ENCODE measurements at places on chromosomes 6 and 20. TPM values are rescaled to one million over a fixed set of nuclear protein-coding genes. Genes with fewer than 3 reads are reported as not detected.
A peak's percentile ranks its signal among the peaks of the same experiment; 100 is the strongest.

- no peak for DNase-seq
Measured at GRCh38 chr6:94953867-94954631, 623.3 kb upstream of the MANEA start.

GRCh38 chr6:151695156-151695555 lies 112.3 kb upstream of the ESR1 start:
- no peak for DNase-seq

DNA sequence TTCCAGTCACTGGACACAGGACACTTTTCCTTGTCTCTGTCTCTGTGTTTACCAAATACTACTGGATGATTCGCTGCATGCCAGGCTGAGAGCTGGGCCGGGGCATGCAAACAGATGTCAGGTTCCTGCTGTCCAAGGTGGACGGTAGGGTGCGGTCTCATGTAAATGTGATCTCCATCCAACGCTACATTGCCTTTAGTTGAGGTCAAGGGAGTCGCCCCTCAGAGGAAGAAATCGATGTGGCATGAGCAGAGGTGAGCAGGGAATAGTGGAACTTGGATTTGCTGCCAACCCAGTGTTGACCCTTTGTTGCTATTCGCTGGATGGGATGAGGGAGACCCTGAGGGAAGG lies 9.8 kb upstream of the TOX2 start:
- no peak for DNase-seq

DNA sequence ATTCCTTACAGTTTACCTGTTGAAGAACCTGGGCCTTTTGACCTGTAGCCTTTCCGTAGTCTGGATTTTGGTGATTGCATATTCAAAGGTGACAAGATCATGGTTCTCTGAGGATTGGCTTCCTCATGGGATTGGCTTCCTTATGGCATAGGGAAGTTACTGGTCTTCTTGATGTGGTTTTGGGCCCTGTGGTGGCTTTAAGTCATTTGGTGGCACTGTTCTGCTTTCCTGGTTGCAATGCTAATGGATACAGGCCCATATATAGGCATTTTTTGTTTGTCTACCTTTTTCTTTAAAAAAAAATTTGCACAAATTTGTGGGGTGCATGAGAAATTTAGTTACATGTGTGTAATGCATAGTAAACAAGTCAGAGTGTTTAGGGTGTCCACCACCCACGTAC lies 185.7 kb downstream of the CDKAL1 start:
- no peak for DNase-seq

DNA sequence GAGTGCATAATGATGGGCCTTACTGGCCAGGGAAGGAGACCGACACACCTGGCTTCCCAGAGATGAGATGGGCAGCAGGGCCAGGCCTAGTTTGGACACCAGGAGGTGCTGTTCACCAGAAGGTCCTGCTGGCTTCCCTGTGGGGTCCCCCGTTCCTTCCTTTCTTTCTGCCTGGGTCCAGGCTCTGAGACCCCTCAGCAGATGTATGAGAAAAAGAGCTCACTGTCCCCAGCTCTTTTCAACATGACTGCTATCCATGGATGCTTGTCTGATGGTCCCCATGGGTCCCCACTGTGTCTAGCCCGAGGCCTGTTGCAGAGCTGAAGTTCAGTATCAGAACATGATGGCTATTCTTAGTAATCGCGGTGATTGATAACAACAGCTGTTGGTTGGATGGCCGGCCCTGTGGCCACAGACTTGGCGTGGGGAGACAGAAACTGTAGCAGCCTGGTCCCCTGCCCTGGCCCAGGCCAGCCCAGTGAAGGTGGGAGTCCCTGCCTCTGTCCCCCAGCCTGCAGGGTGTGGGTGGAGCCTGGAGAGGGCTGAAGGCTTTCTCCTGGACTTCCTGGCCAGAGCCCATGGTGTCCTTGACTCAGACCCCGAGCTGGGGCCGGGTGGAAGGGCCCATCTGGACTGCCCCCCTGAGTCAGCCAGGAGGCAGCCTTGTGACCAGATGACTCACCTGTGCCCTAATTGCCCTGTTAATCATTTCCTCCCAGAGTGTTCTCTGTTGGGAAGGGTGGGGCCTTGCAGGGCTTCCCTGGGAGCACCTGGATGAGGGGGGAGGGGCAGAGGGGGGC lies 9.9 kb upstream of the BAK1 start:
- no peak for DNase-seq

DNA sequence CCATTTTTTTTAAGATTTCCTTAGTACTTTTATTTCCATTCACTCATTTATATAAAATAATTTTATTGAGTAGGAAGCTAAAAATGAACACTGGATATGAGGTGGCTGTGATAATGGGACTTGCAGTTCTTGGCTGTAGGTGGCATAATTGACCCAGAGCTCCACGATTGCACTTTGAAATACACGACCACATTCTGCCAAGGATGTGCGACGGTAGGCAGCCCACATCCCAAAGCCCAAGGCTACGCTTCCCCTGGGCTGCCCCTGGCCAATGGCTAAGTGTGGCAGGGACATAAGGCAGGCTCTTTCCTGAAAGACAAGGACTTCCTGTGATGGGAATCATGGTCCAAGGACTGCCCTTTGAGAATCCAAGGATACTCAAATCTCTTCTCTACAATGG lies 43.7 kb upstream of the ADTRP start:
- DNase-seq = no peak

DNA sequence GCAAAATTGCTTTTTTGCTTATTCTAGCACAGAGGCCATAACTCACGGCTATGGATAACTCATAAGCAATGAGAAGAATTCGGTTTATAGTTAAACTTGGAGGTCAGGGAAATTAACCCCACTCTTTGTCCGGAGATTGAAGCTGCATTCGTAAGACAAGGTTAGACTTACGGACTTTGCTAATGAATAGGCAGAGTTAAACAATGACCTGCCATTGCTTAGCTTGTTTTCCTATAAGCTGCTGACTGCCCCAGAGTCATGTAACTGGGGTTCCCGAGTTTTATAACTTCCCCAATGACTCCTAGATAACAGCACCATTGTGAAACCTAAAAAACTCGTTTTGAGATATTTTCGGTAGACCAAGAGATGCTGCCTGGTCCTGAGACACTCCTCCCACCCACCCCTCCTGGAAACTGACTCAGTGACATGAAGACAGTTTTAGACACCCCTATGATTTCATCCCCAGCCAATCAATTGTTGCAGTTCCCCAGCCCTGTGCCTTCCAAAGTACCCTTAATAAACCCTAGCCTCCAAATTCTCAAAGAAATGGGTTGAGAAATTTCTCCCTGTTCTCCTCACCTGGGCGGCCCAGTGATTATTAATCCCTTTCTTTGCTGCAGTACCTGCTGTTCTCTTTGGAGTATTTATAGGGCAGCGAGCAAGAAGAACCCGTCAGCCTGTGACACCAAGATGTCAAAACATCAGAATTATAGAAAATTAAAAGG lies 33.1 kb upstream of the MCUR1 start:
- no peak for DNase-seq

- DNase-seq = no peak
Measured at GRCh38 chr6:151110576-151110905, 129.2 kb upstream of the AKAP12 start.

- DNase-seq = no peak
Measured at GRCh38 chr6:24195836-24196597, 70.0 kb downstream of the NRSN1 start.

DNA sequence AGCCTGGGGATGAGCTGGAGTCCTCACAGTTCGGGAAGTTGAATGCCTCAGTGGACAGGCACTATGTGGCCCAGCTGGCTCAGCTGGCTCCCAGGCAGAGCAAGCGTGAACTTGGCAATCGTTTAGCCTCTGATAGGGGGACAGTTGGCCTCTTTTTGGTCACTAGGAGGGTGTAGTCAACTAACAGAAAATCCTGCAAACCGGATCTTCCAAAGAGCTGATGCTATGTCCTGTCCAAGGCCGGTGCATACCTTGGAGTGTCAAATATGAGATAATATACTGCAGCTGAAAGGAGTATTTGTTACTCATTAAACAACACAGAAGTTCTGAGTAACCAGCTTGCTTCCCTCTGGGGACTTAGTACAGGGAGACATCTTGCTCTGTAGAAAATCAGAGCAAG lies 126.2 kb upstream of the EXOC2 start:
- DNase-seq = no peak

- DNase-seq = no peak
Measured at GRCh38 chr20:10654250-10654610, 19.6 kb downstream of the JAG1 start.

- no peak for DNase-seq
Measured at GRCh38 chr6:158514176-158514575, 45.7 kb upstream of the TMEM181 start.

DNA sequence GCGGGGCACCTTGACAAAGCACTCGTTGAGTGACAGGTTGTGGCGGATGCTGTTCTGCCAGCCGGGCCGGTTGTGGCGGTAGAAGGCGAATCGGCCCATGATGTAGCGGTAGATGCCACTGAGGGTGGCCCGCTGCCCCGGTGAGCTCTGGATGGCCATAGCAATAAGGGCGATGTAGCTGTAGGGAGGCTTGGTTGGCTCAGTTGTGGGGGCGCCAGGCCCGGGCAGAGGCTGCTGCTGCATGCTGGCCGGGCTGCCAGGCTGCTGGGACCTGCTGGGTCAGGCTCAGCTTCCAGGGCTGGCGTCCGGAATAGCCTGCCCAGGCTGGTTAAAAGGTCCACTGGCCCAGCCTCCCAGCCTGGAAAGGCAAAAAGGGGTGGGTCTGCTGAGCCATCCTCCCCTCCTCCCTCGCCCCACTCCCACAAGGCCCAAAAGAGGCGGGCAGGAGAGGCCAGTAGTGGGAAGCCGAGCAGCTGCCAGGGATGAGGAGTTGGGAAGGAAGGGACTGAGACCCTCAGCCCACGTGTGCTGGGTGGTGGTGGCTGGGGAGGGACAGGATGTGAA lies at the start of gene FOXS1:
FOXS1 (minus strand) TSS at position 305 of the 564 bp plus-strand sequence; CDS start at position 243, 62 bp downstream.
- peak; percentile 51 for DNase-seq

DNA sequence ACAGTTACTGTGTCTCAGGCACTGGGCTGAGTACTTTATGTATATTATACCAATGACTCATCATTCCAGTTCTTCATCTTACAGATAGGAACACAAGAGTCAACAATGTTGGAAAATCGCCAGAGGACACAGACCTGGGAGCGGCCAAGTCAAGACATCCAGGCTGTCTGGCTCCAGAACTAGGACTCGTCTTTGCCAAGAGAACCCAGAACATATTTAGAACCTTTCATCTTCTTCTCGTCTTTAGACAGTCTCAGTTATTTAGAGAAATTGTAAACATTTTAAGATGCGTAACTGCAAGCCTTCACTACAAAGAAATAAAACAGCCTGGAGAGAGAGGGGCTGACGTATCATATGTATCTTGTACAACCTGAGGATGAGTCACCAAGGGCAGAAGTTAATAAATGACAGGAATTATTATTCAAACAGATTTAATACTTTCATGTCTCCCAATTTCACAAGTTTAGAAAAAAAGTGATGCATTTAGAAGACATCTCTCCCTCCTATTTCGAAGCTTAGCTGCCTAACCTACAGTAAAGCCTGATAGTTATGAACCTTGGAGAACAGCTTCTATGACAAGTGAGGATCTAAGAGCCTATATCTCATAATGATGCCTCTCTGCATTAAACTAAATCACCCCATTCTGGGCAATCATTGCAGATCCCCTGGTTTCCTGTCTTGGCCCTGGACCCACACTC lies 43.4 kb downstream of the SLC22A3 start:
- DNase-seq = no peak

DNA sequence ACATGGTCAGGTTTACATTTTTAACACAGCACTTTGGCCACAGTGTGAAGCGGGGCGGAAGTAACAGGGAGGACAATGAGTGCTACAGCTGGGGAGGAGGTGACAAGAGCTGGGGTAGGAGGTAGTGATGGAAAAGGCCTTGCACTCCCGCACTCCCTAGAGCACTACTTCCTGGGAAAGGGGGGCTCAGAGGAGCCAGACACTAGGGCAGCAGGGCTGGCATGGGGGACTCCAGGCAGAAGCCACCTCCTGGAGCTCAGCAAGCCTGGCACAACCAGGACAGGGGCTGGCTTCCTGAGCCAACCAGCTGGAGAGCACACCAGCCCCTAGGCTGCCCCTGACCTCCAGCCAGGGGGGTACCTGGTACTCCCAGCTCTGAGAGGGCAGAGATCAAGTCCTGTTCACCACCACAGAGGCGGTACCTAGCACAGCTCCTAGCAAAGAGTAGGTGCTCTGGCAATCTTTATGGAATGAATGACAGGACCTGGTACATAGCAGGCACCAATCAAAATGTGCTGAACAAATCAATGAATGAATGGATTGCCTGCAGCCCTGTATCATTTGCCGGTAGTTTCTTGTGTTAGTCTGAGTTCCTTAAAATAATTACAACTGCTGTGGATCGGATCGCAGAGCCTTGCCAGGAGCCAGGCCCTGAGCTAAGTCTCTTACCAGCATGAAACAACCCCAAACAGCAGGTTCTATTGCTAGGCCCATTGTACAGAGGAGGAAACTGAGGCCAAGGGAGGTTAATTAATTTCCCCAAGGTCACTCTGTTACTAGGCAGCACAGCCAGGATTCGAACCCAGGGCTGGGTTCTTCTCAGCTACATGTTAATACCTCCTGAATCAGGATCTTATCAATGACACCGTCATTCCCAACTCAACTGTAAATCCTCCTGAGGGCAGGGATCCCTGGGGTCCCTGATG lies 15.5 kb downstream of the NOL4L start:
- DNase-seq = no peak

GRCh38 chr6:111711476-111711875 lies 105.8 kb upstream of the TRAF3IP2 start:
- DNase-seq = no peak

DNA sequence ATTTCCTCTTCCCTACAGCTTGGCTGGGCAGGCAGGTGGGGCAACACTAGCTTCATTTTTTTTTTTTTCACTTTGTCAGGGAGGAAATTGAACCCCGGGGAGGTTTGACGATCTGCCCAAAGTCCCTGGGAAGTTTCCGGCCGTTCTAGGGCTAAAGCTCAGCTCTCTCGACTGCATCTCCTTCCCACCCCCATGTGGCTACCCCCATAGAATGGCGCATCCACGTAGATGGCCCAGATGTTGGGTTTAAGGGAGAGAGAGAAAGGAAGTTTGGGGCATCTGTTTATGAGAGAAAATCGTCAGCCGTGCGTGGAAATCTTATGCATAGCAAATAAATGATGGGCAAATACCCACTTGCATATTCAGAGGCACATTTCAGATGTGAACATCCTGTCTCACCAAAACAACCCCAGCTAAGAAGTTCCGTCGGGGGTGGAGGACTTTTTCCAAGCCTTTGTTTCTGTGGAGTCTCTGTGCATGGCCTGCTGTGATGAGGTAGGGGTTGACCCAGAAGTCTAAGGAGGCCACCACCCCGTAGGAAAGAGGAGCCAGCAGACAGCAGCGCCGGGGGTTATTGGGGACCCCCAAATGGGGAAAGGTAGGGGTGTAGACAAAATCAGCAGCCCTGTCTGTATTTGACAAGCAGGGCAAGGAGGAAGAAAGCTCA lies 40.5 kb upstream of the ZNF831 start:
- no peak for DNase-seq

GRCh38 chr6:5469101-5469846 lies 208.0 kb downstream of the FARS2 start:
- DNase-seq = no peak

- DNase-seq = no peak
Measured at GRCh38 chr6:1611572-1612298, 2.0 kb downstream of the FOXC1 start.

The TBCC gene
- polyA plus RNA-seq = 22.1 TPM

The MYLK4 gene
- polyA plus RNA-seq = 1.3 TPM

The MARCKS gene
- 271 TPM for polyA plus RNA-seq

The IRF4 gene
- 0.18 TPM for polyA plus RNA-seq

The BANF2 gene
- not detected for polyA plus RNA-seq

The CD24 gene
- 1,071 TPM for polyA plus RNA-seq

The RHAG gene
- polyA plus RNA-seq = 0.80 TPM

The C6orf141 gene
- polyA plus RNA-seq = 0.21 TPM

The RIPPLY2 gene
- 0.10 TPM for polyA plus RNA-seq

The TGM3 gene
- 0.54 TPM for polyA plus RNA-seq

The LGSN gene
- 0.71 TPM for polyA plus RNA-seq

Data from right renal cortex interstitium (tissue), 3 donors.